D721Med (cell line): ENCODE measurements at places on chromosomes 1 and 21.
A peak's percentile ranks its signal among the peaks of the same experiment; 100 is the strongest.

- DNase-seq = no peak
These were observed 333 bp upstream of the CHAF1B start for GRCh38 chr21:36384885-36385232.

DNA sequence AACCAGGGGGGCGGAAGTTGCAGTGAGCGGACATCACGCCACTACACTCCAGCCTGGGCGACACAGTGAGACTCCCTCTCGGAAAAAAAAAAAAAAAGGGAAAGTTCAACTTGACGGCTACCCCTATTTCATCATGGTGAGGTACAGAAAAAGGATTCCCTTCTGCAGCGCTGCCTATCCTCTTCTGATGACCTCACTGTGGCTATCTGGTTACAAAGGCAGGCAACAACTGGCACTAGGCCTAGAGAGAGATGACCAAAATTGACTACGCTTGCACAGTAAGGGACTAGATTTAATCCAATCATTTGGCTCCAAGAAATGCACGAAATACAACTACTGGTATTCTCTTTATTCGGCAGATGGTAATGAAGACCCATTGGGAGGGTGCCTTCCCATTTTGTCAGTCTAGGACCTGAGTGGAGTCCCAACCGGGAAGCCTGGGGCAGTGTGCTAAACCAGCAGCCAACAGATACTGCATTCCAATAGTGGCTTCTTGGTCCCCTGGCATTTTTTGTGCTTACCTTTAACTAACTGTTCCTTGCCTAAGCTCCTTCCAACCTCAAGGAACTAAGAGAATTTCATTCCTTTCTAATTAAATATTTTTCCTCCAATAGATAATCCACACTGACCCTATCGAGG, 36.6 kb downstream of the ITPKB start:
- no peak for DNase-seq

DNA sequence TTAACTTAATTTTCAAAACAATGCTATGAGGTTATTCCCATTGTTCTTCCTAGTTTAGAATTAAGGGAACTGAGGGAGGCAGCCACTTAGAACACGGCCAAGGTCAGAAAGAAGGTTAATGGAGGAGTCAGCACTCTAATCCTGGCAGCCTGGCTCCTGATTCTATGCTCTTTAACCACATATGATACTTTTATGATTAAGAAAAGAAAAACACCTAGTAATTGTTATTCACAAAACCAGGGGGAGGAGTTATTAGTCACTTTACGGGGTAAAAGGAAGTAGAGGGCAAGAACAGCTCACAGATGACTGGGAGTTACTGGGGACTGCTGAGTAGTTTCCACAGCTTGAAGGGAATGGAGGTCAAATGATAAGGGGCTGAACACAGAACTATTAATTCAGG, 38.6 kb downstream of the GADD45A start:
- no peak for DNase-seq

DNA sequence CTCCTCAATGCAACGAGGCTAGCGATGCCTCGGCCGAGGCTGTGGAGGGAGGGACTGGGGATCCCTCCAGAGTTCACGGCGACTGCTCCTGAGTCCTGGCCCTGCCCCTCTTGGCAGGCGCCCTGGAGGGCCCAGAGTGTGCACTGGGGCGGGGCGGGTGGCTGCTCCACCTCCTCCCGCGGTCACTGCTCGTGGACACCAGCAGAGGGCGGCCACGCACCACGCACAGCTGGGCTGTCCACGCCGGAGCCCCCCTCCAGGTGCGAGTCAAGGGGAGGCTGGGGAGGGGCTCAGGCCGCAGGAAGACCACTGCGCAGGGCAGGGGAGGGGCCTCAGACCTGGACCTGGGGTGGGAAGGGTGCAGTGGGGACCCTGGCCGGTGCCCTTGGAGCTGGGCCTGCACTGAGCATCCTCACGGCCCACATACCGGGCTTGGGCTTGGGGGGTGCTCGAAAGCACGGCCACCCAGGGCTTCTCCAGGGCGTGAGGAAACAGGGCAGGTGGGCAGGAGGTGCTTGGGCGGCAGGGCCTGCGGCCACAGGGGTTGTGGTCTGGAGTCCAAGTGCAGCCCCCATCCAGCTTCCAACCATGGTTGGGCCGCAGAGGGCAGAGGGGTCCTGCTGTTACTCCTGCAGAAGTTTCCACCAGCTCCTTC, 20.6 kb upstream of the TTC34 start:
- no peak for DNase-seq

DNA sequence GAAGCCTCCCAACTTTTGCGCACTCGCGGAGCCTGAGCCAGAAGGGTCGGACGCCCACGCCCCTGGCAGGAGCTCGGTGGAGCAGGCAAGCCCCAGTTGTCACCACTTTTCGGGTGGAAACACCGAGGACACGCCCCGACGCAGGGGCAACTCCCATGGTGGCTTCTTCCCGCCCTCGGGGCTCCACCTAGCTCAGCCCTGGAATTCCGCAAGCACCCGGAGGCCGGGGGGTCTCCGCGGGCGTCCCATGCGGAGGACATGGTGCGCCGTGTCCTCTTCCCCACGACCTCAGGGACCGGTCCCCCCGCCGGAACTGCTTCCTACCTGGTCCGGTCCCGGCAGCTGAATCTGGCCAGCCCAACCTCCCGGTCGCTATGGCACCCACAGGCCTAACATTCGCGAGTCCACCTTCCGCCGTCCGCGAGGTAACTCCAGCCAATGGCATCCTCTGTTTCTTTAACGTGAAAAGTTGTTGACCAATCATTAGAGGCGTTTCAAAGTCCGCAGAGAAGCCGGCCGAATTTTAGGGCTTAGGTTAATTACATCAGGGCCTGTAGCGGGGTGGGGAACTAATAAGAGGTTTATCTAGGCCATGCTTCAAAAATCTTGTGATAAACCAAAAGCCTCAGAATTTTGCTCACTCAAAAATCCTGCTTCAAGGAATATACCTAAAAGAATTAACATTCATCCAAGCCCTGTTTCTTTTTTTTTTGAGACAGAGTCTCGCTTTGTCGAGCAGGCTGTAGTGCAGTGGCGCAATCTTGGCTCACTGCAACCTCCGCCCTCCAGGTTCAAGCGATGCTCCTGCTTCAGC, at the start of gene STPG1:
STPG1 (minus strand) TSS at position 433 of the 814 bp plus-strand sequence. CDS start 12,394 bp downstream, outside the sequence.
- DNase-seq = peak; percentile 47

GRCh38 chr1:243507001-243507671, 251.3 kb downstream of the SDCCAG8 start:
- no peak for DNase-seq

DNA sequence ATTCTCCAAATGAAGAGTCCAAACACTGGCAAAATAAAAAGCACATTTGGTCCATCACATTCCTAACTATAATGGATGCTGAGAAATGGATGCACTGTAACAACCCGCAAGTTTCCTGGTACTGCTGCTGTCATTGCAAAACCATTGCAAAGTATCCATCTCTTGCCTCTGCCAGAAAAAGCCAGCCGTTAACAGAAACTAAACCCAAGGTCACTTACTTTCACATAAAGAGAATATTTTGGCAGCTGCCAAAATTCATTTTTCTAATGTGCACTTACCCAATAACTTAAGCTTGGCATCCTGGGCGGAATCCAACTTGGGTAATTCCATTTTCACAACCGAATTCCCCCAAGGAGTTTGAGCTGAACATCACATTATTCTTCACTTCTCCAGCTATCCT, 77.0 kb upstream of the LRRC8D start:
- DNase-seq = no peak

- DNase-seq = no peak
These were observed 615.5 kb upstream of the ADAMTS5 start for GRCh38 chr21:27582246-27582947.

- DNase-seq = no peak
These were observed 45.4 kb downstream of the ADSS2 start for GRCh38 chr1:244406337-244406736.

DNA sequence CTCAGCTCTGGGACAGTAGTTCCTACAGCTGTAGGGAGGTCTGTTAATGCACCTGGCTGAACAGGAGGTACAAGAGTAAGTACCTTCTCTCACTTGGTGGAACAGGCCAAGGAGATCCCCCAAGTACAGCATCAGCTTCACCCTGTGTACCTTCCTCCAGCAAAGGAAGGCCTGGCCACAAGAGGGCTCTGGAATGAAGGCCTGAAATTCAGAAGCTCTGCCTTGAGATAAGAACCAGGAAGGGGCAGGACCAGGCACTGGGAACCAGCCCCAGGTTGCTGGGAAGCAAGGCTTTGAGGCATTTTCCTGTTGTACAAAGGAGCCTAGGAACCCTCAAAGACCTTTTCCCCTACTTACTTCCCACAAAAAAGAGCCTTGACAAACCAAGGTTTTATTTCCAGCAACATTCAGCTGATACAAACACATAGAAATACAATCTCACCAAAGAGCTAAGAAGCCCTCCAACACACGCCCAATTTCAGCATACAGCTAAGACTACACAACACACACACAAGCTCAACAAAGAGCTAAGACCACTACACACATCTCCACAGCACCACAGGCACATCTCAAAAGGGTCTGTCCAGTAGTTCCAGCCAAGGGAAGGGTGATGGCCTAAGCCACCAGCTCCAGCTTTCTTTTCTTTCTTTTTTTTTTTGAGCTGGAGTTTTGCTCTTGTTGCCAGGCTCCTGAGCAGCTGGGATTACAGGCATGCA, 23.5 kb downstream of the F11R start:
- no peak for DNase-seq

DNA sequence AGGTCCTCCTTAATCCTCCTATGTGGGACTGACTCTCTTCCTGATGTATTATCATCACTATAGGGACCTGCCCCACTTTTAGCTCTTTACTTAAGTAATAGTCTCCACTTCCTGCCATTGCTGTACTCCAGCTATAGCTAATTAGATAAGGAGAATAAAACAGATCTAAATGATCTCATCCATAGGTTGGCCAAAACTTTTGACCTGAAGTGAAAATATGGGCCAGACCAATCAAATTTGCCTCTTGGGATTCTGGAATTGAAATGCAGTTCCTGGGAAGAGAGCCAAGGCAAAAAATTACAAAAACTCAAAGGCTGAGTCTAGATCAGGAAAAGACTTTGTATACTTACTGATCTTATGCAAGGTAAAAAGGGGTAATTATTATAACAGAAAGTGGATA, 36.1 kb upstream of the PDE4B start:
- no peak for DNase-seq

DNA sequence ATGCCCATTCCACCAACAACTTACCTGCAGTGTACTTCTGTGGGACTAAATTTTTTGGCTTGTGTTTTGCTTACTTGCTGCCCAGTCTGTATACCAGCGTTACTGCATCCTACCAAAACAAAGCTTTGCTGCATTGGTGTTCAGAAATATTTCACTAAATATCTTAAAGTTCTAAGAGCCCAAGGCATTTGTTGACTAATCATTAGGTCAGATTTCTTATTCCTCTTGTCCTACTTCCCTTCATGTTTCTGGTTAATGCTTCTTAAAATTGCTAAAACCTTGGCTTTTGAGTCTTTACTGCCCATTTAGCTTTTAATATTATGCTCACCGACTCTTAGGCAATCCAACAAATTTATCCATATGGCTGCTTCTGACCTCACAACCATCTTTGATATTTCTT, 161.8 kb downstream of the DPYD start:
- no peak for DNase-seq

- no peak for DNase-seq
These were observed 165.1 kb downstream of the TGFB2 start for GRCh38 chr1:218510153-218510772.
